SK-N-DZ (cell line): ENCODE measurements at places on chromosomes 1 and 21.
A peak's percentile ranks its signal among the peaks of the same experiment; 100 is the strongest.

DNA sequence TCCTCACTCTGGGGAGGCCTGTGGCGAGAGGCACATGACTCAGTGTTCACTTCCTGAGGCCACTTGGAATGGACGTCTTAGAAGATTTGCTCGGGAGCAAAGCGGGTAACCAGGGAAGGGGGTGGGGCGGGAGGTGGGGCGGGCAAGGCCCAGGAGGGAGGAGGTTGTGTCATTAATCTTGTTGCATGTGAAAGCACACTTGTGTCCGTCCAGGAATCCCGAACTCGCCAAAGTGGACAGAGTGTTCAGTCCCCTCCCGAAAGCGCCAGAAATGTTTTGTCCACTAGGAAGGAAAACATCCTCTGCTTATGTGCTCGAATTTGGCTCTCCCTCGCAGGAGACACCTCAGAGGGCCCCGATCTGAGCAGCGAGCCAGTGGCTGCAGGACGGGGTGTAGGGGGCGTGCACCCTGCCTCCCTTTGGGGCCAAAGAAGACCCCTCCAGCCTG is 84.2 kb downstream of the SPSB1 start:
- DNase-seq = no peak

DNA sequence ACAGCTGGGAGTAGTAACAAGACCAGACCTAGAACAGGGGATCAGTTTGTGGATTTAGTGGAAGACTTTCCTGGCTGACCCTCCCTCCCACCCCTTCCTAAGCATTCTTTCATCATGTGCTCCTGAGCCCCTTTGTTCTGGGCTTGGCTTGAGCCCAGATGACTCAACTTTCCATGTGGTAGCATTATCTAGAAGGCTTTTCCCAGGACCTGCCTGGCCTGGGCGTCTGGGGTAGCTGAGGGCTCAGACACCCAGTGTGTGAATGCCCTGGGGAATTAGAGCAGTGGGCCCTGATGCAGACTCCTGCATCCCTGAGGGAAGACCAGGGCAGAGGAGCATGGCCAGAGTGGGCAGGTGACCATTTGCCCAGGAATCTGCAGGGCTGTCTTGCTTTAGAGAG is 44.1 kb upstream of the TSPAN2 start:
- DNase-seq = no peak

DNA sequence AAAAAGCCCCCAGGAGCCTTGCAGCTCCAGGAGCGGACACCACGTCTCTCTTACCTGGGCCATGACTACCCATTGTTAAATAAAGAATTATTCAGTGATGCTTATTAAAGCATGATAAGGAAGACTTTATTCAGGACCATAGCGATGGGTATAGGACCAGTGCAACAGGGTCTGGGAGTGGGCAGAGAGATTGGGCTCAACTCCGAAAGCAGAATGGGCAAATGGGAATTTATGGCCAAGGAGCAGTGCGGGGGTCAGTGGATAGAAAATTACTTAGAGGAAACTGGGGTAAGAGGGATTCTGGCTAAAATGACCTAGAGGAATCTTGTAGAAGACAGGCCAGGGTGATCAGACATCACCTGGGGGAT is 580 bp upstream of the ATP5PO start:
- no peak for DNase-seq

DNA sequence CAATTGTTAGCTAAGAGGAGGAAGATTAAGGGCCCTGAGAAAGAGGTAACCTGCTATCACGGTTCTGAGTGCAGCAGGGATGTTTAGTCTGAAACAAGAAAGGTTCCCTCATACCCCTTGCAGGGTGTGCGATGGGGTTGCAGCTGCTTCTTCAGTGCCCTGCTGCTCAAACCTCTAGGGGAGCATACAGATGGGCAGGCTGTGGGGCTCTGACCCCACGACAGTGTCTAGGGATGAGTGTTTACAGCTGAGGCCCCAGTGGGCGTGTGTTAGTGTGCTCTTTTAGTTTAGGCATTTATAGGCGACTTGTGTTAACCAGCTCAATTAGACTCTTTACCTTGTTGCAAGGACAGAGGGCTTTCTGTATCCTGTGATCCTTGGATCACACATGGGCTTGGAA is 41.3 kb upstream of the PLA2G5 start:
- no peak for DNase-seq

- no peak for DNase-seq
Observed at GRCh38 chr1:19007491-19008441, 51.3 kb upstream of the IFFO2 start.

DNA sequence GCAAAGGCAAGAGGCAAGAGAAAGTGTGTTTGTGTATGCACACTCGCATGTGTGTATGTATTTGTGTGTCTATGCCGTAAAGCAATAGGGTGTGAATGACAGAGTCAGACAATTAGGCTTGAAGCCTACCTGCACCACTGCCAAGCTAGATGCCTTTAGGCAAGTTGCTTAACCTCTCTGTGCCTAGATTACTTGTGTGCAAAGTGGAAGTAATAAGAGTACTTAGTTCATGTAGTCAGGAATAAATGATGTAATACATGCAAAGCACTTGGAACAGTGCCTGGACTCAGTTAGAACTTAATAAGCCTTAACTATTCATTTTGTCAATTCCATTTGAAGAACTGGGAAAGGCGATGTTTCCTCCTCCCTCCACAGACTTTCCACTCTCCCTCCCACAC is 31.7 kb downstream of the LAMB3 start:
- DNase-seq = no peak

DNA sequence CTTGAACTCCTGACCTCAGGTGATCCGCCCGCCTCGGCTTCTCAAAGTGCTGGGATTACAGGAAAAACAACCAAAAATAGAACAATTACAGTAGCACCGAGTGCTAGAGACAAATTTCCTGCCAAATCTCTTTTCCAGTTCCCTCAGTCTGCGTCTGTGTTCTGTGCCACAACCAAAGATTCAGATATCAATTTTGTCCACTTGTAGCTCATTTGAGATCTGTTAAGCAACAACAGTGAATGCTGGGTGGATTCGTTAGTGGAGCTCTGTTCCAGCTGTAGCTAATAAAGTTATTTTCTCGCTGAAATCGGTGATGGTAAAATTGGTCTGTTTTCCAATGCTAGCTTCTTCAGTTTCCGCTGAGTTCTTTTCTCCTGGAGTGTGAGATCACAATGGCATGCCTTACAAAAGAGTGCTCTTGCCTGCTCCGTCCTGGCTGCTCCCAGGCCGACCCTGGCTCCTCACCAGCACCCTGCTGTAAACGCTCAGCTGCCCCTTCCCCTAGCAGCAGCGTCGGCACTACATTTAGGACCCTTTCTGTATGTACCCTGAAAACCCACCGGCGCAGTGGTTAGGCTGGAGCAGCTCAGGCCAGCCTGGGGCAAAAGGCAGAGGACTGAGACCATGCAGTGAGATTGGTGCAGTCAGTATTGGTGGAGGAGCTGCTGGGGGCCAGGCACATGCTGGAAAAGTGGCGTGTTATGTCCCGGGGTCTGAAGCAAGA is 395.4 kb downstream of the KIF26B start:
- no peak for DNase-seq

- DNase-seq = no peak
Observed at GRCh38 chr1:52266507-52266906, 99.5 kb downstream of the CC2D1B start.

DNA sequence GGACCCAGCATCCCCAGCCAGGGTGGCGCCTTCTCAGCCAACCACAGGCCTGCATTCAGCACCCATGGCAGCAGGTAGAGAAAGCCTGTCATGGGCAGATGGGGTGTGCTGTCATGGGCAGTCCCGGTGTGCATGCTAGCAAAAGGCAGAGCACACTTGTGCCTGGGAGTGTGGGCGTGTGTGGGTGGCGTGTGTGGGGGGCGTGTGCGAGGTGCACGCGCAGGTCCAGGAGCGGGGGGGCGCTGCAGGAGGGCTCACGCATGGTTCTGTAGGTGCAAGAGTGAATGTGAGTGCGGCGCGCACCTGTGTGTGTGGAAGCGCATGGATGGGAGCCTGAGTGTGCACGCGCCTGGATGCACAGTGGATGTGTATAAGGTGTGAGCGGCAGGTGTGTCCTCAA is 137.2 kb downstream of the CASZ1 start:
- DNase-seq = no peak

DNA sequence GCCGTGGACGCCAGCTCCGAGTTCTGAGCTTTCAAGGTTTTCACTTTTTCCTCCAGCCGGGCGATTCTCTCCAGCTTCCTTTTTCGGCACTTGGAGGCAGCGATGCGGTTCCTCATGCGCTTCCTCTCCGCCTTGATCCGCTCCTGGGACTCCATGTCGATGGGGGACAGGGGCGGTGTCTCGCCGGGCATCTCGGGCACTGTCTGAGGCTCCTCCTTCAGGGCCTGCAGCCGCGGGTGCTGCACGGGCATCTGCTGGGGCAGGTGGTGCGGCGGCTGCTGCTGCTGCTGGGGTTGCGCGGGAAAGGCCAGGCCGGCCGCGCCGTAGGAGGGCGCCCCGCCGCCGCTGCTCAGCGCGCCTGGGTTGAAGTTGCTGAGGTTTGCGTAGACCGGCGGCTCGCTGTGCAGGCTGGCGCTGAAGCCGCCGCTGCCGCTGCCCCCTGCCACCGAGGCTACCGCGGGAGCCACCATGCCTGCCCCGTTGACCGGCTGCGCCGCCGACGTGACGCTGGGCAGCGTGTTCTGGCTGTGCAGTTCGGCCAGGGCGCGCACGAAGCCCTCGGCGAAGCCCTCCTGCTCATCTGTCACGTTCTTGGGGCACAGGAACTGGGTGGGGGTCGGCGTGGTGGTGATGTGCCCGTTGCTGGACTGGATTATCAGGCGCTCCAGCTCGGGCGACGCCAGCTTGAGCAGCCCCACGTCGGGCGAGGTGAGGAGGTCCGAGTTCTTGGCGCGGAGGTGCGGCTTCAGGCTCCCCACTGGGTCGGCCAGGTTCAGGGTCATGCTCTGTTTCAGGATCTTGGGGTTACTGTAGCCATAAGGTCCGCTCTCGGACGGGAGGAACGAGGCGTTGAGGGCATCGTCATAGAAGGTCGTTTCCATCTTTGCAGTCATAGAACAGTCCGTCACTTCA is 1.4 kb downstream of the JUN start:
- DNase-seq = peak; percentile 57

DNA sequence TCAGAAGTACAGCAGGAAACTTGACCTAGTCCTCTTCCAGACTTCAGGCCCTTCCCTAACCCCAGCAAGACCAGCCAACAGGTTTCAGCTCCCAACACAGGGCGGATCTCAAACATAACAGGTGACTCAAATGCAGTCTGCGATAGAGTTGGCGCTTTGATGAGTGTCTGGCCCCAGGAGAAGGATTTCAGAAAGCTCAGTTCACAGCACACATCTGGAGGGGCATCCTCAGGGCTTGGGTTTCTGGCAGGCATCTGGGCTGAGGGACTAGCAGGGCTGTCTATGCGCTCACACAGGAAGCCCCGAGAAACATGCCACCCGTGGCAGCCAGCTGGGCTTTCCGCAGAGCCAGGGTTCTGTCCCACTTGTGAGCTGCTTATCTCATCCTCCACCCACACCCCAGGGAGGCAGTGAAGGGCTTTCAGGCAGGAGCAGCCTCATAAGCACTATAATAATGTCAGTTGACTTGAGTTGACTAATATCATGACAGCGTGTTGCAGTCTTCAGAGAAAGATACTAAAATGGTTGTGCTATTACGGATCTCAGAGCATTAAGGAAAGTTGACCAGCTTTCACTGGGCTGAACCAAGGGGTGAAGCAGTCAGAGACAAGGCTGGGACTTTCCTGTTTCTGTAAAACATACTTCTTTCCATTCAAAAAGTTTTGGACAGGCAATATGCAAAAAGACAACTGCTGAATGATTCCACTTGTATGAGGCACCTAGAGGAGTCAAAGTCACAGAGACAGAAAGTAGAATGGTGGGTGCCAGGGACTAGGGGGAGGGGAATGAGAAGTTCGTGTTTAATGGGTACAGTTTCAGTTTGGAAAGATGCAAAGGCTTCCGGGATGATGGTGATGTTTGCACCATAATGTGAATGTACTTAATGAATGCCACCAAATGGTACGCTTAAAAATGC is 233.0 kb upstream of the IRF2BP2 start:
- DNase-seq = no peak

DNA sequence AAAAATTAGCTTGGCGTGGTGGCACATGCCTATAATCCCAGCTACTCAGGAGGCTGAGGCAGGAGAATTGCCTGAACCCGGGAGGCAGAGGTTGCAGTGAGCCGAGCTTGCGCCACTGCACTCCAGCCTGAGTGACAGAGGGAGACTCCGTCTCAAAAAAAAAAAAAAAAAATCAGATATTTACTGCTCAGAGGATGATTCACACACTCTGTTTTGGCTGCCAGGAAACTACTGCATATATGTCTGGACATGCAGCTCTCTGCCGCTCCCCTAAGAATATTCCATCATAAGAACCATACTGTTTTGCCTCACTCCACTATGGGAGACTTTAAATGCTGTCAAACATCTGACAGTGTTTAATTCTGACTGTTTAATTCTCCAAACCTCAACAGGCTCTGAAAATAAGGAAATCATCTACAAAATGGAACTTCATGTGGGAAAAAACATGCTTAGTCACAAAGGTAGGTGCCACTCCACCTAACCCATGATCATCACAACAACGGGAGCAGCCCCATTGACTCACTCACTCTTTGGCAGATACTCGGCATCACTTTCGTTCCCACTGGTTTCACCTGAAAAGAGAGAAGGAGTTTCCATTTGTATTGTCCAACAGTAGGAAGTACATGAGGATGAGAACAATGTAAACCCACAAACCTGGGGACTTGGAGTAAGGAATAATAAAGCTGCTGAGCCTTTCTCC is 29.3 kb upstream of the BCAS2 start:
- no peak for DNase-seq

DNA sequence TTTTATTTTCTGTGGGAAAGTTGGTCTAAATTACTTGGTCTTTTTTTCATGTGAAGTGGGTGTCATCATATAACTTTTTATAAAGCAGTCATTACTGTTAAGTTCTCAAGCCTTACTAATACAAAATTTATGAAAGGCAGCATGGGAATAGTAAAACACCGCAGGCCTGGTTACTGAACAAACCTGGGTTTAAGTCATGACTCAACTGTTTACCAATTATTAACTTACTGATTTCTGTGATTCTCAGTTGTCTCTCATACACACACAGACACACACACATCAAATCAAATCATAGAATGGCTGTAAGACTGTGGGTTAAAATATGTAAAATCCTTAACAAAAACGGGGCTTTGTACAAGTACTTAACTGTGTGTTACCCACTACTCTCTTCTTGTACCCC is 14.6 kb downstream of the MAEL start:
- no peak for DNase-seq

DNA sequence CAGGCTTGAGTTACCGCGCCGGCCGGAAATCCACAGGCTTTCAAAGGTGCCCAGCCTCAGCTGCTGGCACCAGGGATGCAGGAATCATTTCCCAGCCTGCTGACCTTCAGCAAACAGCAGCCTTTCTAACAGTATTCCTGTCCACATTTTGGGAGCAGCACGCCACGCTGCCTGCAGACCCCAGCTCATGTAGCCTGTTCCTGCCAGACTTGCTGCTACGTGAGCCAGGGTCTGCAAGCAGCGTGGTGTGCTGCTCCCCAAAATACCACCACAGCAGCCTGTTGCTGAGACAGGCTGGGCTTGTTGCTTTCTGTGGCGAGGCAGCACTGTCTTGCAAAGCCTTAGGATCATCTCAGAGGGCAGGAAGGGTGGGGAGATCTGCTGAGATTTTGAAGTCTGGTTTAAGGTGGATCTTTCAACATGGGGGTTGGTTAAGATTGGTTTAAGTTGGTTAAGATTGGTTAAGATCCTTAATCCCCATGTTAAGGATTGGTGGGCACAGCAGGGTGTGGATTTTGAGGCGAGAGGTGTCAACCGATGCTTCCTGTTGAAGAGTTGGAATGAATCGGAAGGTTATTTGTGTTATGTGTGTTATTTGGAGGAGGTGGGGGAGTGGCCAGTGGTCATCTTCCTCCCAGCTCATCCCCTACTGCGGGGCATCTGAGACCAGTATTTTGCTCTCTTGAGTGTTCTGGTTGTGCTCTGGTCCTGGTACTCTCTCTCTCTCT is 12.9 kb downstream of the FAAH start:
- peak; percentile 30 for DNase-seq
